Ecto neural progenitor cell (in vitro differentiated cells): ENCODE measurements at places on chromosomes 4 and X.

DNA sequence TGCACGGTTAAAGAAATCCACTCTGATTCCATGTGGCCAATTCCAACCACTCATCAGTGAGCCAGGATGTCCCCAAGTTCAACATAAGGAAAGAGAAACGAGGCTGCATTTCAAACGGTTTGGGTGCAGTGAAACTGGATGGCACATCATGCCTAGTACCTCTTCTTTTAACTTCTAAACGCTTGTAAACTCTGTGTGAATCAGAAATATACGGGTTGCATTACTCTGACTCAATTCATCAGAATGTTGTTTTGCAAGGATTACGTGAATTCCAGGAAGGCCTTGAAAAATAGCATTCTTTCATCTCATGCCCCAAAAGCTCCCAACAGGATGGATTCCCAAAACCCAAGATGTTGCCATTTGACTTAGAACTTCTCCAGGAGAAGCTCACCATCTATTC is 270.4 kb downstream of the LDB2 start:
- no peak for DNase-seq

DNA sequence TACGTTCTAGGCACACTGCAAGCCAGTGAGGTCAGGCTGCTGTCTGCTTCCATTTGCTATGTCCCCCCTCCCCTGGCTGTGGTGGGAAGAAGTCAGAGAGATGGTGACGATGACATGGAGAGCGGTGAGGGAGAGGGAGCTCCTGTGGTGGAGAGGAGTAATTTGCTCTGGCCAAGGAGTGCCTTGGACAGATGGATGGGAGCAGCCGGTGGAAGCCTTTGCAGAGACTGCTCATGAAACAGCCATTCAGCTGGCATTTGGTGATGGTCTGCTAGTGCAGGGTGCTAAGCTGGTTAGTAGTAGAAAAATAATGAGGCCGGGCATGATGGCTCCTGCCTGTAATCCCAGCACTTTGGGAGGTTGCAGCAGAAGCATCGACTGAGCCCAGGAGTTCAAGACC is 124.1 kb downstream of the FHDC1 start:
- no peak for DNase-seq

- DNase-seq, result no peak
Observed at GRCh38 chrX:153547195-153547594, 29.8 kb downstream of the ATP2B3 start.

DNA sequence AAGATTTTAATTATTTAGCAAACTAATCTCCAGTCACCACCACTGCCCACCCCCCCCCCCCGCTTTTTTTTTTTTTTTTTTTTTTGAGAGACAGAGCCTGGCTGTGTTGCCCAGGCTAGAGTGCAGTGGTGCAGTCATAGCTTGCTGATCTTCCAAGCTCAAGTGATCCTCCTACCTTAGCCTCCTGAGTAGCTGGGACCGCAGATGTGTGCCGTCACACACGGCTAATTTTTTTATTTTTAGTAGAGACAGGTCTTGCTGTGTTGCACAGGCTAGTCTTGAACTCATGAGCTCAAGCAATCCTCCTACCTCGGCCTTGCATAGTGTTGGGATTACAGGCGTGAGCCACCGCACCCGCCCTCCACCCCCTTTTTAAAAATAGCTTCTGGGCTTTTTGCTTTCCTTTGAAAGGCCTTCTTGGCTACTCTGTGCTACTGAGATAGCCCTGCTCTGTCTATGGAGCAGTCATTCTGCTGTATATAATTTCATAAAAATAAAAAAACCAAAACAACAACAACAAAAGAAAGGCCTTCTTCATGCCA is 18.7 kb downstream of the TXLNG start:
- no peak for DNase-seq

GRCh38 chr4:99536848-99537247 is 26.0 kb downstream of the C4orf17 start:
- DNase-seq, result no peak

- DNase-seq, result no peak
Observed at GRCh38 chrX:37921758-37922157, 74.4 kb upstream of the DYNLT3 start.

- DNase-seq, result no peak
Observed at GRCh38 chrX:115372152-115372551, 82.6 kb downstream of the LUZP4 start.

DNA sequence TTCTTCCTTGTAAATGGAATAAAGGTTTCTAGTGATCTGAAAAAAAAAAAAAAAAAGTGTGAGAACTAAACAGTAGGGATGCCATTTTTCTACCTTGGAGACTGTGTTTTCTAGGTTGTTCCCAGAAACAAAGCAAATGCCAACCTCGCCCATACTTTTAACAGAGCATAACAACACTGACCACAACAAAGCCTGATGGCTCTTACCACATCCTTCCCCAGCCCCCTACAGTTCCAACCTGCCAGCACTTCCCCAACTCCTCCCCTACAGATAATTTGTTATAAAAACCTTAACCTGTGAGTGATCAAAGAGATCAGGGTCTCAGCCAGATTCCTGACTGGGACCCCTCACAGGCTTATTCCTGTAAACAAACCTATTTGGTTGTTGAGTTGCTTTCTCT is 940.0 kb downstream of the SH3BGRL start:
- DNase-seq, result no peak

- no peak for DNase-seq
Observed at GRCh38 chr4:55770662-55771061, 48.9 kb upstream of the EXOC1L start.

- no peak for DNase-seq
Observed at GRCh38 chr4:81426770-81427289, 44.9 kb downstream of the RASGEF1B start.

DNA sequence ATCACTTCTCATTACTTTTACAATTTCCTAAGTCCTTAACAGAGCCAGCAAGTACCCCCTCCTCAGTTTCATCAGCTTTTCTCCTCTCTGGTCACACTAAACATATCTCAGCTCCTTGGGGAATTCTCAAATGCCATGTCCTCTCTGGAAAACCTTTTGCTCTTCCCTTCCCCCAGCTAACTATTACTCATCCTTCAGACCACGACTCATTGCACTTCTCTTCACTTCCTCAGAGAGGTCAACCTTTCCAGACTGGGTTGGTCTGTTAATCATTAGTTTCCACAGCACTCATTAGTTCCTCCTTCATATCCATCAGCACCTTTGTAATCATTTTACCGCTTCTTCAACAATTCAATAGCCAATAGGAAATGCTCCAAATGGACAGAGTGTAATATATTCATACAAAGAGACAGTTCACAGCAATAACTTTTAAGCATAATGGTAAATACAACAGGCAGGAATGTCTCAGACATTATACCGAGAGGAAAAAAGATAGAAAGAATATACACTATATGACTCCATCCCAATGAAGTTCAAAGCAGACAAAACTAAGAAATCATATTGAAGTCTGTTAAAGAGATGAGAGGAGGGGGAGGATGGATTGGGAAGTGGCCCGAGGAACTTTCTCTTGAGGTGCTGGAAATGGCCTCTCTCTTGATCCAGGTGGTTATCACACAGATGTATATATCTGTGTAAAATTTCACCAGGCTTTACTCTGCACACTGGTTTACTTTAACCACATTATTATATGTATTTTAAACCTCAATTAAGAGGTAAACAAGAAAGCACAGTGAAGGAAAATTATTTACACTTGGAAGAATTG is 39.6 kb downstream of the DDX60L start:
- DNase-seq, result no peak

DNA sequence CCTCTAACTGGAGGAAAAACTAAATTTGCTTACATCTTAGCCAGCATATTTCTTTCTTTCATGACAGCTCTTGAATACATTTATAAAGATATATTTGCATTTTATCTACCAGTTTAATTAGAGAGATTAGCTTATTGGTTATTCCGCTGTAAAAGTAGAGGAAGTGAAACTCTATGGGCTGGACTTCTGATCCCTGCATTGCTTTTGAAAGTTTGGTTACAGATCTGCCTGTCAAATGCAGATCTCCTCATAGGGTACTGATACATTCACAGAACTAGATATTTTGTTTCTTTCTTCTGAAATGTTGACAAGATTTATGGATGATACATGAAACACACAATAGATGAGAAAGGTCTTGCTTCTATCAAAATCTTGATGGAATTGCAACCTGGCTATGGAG is 581.4 kb upstream of the AADAT start:
- DNase-seq, result no peak

GRCh38 chrX:148611993-148612392 is 111.6 kb downstream of the AFF2 start:
- no peak for DNase-seq

DNA sequence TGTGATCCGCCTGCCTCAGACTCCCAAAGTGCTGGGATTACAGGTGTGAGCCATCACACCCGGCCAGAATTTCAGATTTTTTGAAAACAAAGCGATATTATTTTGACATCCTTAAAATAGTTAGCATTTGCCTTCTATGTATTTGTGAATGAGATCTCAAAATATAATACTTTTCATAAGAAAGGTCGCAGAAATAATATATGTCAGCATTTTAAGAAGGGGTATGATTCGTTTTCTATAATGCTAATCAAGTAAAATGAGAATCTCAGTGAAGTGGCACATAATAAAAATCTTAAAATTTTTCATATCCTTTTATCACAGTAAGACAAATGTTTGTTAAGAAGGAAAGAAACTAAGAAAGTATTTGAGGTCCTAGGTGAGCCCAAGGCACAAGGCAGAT is 52.2 kb downstream of the GRSF1 start:
- DNase-seq, result no peak

DNA sequence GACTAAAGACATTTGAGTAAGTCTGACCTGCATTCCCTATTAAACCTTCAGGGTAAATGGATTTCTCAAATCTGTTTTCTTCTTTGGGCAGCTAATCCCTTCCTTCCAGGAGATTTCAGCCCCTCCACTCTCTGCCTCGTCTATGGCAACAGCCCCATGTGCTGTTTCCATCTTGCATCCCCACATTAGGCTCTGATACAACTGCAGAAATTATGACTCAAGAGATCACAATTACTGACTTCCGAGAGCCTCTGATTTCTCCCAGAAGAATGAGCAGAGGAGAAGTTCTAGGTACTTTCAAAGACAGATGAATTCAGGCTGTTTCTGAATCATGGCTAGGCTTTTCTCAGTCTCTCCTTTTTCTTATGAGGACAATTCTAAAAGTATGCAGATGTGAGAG is 38.7 kb downstream of the RAI2 start:
- no peak for DNase-seq

DNA sequence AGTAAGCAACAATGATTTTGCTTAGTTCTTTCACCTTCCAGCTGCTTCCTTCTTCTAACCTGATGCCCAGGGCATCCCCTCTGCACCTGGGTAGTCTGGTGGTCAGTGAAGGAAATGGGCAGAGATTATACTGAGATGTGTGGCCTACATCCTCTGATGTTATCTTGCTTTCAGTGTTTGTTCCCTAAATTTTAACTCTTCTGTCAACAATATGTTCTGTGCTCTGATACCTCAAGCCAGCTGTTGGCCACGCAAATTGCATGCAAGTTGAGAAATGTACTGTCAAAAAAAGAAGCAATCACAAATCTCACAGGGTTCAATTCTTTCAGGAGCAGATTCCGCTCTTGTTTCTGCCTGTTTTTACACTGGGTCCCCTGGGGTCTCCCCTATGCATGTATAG is 73.8 kb downstream of the FBXW7 start:
- DNase-seq, result no peak

DNA sequence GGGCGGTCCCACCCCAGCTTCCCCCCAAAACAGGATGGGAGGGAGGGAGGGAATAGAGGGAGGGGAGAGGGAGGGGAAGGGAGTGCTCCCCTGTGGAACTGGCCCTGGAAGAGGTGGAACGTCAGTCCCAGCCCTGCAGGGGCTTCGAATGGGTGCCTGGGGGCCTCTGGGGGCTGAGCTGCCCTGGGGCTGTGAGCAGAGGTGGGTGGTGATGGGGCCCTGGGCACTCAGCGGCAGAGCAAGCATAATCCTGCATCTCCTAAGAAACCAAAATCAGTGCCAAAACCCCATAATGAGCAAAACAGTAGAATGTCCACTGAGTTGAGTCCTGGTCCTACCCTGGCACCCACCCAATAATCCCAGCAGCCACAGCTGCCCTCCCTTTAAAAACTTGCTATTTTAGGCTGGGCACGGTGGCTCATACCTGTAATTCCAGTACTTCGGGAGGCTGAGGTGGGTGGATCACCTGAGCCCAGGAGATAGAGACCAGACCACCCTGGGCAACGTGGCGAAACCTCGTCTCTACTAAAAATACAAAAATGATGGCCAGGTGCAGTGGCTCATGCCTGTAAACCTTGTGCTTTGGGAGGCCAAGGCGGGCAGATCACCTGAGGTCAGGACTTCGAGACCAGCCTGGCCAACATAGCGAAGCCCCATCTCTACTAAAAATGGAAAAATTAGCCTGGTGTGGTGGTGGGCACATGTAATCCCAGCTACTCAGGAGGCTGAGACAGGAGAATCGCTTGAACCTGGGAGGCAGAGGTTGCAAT is 11.1 kb downstream of the DOK7 start:
- DNase-seq, result no peak

- no peak for DNase-seq
Observed at GRCh38 chrX:40637687-40638086, 9.7 kb downstream of the CXorf38 start.

DNA sequence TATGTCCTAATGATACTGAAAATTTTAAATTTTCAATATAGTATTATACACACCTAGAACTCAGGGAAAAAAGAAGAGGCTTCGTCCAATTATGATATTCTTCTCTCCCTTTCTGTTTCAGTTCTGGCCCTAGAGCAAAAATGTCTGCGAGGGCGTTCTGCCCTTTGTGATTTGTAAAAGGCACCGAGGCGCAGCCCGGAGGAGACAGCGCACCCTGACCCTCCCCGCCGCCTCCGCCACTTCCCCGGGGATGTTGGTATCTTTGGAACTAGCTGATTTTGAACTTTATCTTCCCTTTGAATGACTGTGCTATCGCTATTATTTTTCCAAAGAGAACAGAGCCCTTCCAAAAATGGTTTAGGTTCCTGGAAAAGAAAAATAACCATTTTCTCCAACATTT is 173.2 kb upstream of the FAM9B start:
- DNase-seq, result no peak

DNA sequence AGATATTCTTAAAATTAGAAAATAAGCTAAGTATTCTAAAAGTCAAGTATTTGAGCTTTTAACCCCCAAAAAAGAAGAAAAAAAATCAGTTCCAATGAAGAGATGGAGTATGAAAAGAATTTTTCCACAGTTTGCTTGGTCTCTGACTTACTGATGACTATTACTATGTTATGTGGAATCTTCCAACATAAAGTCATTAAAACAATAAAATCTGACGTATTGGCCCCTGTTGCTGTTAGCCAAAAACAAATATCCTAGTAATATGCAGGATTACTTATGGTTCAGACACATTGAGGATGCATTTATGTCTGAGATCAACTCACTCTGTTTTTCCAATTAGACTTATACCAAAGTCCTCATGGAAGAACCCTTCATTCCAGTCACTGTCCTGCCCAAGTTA is 517.2 kb upstream of the ADGRL3 start:
- no peak for DNase-seq

GRCh38 chr4:86506591-86506990 is 87.5 kb upstream of the PTPN13 start:
- no peak for DNase-seq

GRCh38 chr4:150164055-150164454 is 85.8 kb downstream of the DCLK2 start:
- DNase-seq, result no peak
